Transverse colon (tissue), 4 donors: ENCODE measurements at places on chromosomes 7 and 10. TPM values are rescaled to one million over a fixed set of nuclear protein-coding genes. Genes with fewer than 3 reads are reported as not detected.

DNA sequence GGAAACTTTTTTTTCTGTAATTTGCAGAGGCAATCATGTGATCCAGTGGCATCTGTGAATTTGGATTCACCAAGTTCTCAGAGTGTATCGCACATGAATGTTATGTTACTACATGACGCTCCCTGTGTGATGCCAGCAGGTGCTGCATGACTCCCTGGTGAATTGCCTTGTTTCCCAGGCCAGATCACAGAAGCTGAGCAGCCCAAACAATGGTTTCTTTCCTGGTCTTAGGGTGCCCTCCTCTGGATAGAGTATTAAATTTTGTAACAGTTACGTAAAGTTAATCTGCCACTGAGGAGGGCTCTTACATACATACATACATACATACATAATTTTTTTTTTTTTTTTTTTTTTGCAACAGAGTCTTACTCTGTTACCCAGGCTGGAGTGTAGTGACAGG lies 3.6 kb downstream of the ZSCAN21 start:
- DNase-seq: peak; percentile 46

DNA sequence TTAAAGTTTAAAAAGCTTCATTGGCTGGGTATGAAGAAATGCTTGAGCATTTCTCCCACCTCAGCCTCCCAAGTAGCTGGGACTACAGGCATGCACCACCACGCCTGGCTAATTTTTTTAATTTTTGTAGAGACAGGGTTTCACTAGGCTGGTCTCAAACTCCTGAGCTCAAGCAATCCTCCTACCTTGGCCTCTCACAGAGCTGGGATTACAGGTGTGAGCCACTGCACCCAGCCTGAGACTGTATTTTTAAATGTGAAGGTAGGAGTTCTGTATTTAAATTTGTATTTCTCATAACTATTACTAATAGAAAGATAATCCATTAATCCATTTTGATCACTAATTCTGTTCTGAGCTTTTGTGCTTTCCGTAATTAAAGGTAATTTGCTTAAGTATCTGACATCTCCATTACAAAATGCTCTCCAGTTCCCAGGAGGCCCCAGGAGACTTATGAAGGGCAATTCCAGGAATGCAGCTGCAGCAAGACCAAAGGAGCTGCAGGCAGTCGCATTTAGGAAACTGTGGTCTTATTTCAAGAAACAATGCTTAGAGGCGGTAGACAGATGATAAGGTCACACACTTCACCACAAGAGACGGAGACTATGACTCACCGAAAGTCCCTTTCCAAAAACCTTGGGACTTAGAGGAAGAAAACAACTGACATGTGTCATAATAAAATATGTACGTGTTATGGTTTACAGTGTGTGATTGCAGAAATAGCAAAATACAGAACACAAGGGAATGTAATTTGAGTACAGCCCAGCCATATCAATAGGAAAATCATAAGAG lies 23.3 kb downstream of the YAE1 start:
- no peak for DNase-seq

DNA sequence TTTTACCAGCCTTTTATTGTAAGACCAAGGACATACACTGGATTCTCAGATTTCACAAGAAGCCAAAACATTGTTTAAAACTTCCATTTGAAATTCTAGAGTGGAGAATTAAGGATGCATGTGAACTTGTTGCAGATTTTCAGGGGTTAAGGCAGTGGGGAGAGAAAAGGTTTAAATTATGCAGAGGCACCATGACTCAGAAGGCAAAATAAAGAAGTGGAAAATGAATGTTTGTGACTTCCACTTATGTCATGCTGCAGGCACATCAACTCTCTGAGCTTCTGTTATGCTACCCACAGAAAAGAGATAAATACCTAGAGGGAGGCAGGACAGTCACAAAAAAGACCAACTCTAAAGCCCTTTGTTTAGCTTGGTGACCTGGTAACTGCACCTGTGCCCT lies 84.4 kb upstream of the BET1 start:
- DNase-seq: no peak

DNA sequence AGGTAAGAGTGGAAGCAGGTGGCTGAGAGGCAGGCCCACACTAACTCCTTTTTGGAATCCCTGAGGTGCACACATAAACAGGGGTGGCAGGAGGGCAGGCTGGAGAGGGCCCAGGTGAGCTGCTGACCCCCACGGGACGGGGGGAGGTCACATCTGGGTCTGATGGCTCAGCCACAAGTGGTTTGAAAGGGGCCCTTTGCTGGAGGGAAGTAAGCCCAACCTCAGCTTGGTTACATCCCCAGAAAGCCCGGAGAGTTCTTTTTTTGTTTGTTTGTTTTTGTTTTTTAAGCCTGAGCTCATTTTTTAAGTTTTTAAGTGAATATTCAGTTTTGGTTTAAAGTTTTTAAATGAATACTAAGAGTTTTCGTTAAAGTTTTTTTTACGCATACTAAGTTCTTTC lies 72.8 kb upstream of the CUX1 start:
- DNase-seq: no peak

DNA sequence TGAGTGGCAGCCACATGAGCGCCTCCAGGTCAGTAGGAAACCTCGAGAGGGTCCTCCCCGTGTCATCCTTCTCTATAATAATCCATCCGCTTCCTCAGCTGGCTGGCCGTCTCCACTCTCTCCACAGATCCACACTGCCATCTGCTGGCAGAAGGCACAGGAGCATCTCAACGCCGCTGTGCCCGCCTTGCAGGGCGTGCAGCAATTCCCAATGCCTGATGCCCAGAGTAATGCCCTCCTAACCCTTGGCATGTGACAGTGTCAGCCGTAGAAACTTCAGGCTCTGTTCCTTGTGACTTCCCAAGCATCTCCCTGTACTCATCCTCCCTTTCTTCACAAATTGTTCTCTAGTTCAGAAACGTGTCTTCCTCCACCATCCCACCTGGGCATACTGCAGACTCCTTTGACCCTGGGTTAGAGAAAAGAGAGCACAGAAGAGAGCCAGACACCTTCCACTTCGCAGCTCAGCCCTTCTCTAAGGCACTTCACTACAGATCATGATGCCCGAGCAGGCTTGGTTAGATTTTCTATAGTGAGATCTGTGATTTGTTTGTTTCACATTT lies 70.8 kb downstream of the XPNPEP1 start:
- peak; percentile 78 for DNase-seq

Gene CCSER2
- total RNA-seq: 20.9 TPM

DNA sequence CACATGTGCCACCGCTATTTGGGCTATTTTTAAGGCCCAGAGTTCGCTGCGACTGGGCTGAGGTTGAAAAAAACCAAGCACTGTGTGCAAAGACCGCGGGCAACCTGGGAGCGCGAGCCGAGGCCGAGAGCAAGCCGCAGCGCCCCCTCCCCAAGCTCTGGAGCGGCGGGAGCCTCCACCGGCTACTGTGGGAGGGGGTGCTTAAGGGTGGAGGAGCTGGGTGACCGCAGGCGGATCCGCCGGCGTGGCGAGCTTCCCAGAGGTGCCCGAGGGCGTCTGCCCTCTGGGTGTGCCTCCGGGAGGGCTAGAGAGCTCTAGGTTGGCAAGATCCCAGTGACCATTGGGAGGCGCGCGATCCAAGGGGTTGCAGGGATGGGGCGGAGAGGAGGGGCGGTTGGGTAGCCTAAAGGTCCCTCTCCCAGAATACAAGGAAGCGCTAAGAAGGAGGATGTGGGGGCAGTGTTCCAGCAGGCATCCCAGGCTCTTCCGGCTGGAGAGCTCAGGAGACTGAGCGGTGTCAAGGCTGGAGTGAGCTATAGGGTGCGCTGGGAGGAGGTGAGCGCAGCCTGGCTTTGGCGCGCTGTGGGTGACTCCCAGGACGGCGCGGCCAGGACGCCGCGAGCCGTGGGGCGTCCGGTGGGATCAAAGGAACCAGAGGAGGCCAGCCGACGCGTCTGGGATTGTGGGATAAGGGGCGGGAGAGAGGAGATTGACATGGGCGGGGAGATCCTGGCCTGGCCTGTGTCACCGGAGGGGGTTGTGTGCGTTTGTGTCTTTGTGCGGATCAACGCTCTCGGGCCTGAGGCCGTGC lies 8.0 kb downstream of the DLX5 start:
- no peak for DNase-seq

DNA sequence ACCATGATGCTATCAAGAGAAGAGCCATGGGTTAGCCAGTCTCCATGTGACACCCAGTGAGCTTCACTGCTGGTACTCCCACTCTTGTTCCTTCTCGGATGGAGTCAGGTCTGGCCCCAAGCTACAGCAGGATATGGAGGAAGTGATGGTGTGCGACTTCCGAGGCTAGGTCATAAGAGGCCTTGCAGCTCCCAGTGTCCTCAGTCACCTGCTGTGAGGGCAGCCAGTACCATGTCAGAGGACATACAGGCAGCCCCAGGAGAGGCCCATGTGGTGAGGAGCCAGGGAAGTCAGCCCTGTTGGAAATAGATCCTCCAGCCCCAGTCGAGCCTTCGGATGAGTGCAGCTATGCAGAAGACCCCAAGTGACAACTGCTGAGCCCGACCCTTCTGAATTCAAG lies 237.0 kb downstream of the EBF3 start:
- DNase-seq: no peak

Gene HOXA5
- 32.4 TPM for total RNA-seq

DNA sequence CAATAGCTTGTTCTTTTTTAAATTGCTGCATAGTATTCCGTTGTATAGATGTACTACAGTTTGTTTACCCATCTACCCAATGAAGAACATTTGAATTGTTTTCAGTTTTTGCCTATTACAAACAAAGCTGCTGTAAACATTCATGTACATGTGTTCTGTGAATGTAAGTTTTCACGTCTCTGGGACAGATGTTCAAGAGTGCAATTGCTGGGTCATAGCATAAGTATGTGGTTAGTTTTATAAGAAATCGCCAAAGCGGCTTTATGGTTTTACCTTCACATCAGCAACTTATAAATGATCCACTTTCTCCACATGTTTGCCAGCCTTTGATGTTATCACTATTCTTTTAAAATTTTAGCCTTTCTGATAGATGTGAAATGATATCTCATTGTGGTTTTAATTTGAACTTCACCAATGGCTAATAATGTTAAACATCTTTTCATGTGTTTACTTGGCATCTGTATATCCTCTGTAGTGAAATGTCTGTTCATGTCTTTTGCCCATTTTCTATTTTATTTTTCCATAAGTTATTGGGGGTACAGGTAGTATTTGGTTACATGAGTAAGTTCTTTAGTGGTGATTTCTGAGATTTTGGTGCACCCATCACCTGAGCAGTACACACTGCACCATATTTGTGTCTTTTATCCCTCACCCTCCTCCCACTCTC lies 73.5 kb downstream of the TBXAS1 start:
- no peak for DNase-seq

GRCh38 chr10:124221356-124222317 lies 128.2 kb upstream of the CHST15 start:
- DNase-seq: peak; percentile 49

DNA sequence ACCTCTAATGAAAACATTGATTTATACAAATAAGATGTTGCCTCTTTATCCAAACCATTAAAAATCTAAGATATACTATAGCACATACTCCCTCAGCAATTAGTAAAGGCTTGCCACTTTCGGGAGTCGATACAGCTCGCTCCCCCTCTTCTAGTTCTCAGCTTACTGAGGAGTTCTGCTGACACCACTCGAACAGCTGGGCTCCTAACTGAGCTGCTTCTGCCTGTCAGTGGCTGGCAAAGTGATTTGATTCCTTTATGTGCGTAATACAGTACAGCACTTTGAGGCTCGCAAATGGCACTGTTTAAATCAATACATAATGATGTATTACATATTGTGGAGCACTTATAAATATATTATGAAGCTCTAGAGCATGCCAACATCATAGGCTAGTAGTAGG lies 241.8 kb downstream of the CREB5 start:
- no peak for DNase-seq

DNA sequence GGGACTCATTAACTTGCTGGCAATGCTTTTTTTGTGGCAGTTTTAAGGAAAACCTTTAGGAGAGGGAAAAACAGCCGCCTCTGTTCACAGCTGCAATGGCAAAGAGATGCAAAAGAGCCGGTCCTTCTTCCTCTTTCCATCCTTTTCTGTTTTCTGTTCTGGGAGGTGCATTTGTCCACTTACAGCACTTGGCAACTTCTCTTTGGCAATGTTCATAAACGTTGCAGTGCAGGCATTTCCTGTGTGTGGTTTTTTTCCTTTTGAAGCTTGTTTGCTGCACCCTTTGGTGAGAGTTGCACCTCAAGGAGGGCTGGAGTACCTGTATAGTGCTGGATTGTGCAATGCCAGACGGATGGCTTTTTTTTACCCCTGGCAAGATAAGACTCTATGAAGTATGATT lies 53.9 kb upstream of the HABP2 start:
- no peak for DNase-seq

Gene ZNF282
- 25.1 TPM for total RNA-seq

DNA sequence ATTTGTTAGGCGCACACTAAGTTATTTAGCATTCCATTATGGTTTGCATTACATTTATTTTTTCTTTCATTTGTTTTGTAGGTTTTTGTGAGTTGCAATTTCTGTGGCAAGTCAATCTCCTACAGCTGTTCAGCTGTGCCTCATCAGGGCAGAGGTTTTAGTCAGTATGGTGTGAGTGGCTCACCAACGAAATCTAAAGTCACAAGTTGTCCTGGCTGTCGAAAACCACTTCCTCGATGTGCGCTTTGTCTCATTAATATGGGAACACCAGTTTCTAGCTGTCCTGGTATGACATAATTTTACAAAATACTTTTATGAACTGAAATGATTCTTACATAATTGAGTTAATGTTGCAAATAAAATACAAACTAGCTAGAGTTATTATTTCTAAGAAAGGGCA lies 29.5 kb downstream of the MIOS start:
- DNase-seq: no peak

- DNase-seq: no peak
Measured at GRCh38 chr10:31384589-31384949, 65.6 kb downstream of the ZEB1 start.

GRCh38 chr10:131277969-131278368 lies 33.6 kb downstream of the TCERG1L start:
- no peak for DNase-seq

GRCh38 chr7:105297985-105298384 lies 90.7 kb downstream of the SRPK2 start:
- DNase-seq: no peak

GRCh38 chr10:1620803-1621202 lies 116.5 kb downstream of the ADARB2 start:
- DNase-seq: no peak

DNA sequence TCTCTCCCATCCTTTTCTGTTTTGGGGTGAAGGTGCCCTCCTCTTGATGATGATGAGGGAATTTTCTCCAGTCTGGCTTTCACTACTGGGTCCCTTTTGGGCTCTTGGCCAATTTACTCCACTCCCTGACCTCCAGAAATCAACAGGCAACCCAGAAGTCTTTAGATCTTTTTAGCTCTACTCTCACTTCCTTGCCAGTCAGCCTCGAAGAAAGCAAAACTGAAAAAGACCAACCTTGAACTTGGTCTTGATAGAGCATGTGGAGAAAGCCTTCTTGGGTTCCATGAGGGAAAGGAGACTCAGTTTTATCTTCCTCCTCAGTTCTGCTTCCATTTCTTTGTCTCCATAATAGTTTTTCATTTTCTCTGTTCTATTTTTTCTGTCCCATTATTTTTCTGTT lies 91.4 kb upstream of the NPVF start:
- no peak for DNase-seq

DNA sequence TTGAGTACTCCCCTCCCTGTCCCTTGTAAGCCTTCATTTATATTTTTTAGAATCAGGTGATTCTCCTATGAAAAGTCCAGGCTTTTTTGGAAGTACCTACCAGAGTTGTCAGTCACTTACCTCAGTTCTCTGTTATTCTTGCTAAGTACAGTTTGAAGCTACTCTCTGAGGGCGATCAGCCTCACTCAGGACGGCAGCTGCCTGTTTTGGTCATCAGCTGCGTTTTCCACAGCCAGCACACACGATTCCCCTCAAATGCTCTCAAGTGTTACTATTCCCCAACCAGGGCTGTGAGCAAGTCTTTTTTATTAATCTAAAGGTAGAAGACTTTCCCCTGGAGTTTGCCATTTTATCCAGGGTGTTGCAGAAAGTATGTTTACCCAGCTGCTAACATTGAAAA lies 328.6 kb downstream of the SUGCT start:
- DNase-seq: no peak
